ENCODE measurements at places on chromosomes 16 and 17. TPM values are rescaled to one million over a fixed set of nuclear protein-coding genes. Genes with fewer than 3 reads are reported as not detected.

TAC4 gene
- total RNA-seq, result not detected

SNX20 gene
- not detected for total RNA-seq

CHD9NB gene
- 1.4 TPM for total RNA-seq

TUBB3 gene
- total RNA-seq, result 235 TPM

HES7 gene
- total RNA-seq, result 2.3 TPM
